Femur (tissue), 1 donor: ENCODE measurements at places on chromosomes 6 and 20.
A peak's percentile ranks its signal among the peaks of the same experiment; 100 is the strongest.

GRCh38 chr6:35728683-35729678 is 7.9 kb upstream of the ARMC12 start:
- no peak for DNase-seq

DNA sequence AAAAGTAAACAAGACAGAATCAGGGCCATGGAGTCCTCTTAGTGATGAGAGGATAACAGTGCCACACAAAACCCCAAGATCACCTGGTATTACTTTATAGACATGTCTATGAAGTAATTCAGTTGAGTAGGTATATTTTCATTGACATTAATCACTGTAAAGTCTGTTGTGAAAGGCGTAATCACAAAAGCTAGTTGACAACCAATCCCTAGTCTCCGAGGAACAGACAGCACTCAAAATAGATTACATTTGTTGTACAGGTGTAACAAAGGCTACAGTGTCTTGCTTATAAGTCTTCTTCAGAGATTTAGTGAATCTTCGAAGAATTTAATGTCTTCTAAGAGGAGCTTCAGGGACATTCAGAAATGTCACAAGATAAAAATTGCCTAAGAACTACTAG is 120.1 kb downstream of the TMEM200A start:
- no peak for DNase-seq

GRCh38 chr6:80535914-80536565 is 429.6 kb downstream of the BCKDHB start:
- no peak for DNase-seq

- no peak for DNase-seq
These were observed 28.0 kb downstream of the KIF6 start for GRCh38 chr6:39696986-39697788.

DNA sequence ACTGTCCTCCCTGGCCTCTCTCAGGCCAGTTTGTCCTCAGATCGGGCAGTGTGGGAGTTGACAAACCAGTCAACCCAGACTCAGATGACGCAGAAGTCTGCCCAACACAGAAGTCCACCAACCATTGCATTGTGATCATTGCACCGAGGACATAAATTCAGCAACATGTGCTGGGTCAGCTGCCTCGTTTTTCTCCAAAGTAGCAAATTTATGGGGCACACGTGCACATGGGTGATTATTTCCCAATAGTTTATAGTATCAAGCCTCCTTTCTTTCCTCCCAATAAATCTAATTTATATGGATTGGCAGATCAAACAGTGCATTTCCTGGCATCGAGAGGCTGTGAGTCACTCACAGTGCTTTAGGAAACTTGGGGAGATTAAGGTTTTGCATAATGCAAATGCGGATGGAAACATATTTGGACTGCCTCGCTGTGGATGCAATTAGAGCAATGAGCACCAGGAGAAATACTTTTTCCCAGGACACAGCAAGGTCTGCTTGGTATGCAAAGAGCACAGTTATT is 413.7 kb upstream of the SULF2 start:
- DNase-seq, result peak; percentile 55

- peak; percentile 84 for DNase-seq
These were observed 62.6 kb downstream of the FAM50B start for GRCh38 chr6:3911614-3912336.

- no peak for DNase-seq
These were observed 2.5 kb upstream of the NAA20 start for GRCh38 chr20:20014659-20015058.

GRCh38 chr6:8513174-8513573 is 77.8 kb upstream of the SLC35B3 start:
- no peak for DNase-seq

DNA sequence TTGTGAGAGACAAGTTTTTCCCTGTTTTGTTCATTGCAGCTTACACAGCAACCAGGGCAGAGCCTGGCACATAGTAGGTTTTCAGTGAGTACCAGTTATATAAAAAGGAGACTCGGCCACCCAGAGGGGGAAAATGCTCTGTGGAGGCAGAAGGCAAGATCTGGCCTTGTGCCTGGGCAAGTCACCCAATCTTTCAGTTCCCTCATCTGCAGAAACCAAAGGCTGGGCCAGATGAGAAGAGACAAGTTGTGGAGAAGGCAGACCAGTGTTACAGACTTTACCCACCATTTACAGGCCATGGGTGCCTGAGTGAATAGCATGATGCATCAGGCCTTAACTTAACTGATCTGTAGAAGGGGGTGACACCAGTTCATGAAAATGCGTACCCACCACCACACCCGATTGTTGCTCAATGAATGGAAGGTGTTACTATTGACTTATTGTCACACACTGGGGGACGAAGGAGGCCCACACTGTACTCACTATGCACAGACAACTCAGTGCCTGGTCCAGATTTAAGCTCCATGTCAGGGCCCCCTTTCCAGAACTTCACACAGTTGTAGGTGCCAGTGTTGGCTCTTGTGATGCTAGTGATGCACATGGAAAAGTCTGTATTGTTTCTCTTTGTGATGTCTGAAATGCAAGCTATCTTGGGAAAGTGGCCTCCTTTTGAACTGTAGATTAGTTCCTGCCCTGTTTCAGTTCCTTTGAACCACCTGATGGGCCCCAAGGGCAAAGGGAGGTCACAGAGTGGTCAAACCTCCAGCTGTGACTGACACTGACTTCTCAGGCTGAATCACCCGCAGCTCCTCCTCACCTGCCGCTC is 64.3 kb upstream of the SIRPG start:
- DNase-seq, result no peak

- no peak for DNase-seq
These were observed 26.7 kb downstream of the RALGAPB start for GRCh38 chr20:38499366-38499765.

GRCh38 chr6:2353412-2354137 is 108.2 kb upstream of the GMDS start:
- peak; percentile 84 for DNase-seq

- no peak for DNase-seq
These were observed 32.3 kb downstream of the GMDS start for GRCh38 chr6:2213086-2213485.

DNA sequence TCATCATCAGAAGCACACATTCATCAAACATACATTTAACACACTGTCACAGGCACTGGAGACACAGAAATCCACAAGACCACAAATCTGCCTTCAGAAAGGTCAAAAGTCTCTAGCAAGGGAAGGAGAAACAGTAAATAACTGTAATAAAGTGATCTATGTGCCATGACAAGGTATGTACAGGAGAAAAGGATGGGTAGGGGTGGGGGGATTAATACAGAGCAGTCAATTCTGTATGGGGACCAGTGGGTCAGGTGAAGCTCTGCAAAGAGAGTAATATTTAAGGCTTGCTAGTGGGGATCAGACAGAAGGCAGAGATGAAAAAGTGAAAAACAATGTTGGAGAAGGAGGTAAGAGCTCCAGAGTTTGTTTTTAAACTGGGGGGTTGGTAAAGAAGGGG is 32.6 kb downstream of the ELOVL5 start:
- DNase-seq, result no peak

DNA sequence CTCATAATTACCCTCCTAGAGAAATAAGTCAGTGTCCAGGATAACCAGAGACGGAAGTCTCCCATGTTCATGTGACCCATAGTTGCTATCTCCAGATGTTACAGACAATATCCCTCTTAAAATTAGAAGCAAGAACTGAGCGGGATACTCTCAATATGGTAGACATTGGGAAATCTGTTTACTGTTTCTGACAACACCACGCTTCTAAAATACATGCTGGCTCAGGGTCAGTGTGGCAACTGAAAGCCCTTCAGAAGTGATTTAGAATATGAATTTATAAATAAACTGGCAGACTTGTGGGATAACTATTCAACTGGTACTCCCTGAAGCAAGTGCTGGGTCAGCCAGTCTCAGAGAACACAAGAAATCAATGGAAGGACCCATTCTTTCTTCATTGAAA is 108.6 kb downstream of the TASP1 start:
- no peak for DNase-seq

DNA sequence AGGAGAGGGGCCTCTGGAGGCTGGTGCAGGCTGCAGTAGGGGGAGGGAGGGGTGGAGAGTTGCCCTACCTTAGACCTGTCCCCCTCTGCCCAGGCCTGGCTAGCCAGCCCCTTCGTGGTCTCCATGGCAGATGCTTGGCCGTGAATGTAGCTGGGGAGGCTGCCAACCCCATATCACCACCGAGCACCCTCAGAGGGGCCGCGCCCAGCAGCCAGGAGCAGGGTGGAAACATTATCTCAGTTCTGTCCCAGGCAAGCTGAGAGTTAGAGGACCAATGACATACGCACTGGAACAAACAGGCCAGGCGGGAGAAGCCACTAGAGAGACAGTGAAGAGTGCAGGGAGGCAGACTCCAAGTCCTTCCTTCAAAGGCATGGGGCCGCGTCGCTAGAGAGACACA is 66.5 kb downstream of the LRFN2 start:
- DNase-seq, result no peak

DNA sequence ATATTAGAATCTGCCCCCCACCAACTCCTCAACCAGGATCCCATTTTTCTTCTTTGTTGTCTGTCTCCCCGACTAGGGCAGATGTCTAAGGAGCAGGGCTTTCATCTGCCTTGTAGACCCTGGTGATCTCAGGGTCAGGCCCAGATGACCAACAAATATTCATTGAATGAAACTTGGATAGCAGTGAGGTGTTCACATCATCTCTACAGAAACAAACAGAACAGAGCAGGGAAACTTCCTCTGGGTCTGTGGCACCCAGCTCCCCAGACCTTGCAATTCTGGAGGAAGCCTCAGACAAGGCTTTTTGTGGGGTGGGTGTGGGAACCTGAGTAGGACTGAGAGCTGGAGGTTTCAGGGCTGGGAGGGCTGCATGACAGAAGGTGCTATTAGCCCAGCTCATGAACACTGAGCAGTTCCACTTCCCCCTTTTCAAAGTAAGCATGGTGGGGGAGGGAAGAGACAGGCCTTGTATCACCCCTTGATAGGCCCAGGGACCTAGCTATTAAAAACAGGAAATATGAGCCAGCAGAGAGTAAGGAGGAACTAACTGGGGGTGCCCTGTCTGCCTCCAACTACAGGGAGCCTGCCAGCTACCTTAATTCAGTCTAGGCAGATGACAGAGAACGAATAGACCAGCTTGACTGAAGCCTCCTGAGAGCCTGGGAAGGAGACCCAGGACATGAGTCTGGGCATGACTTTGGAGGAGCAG is 37.3 kb upstream of the TOP1 start:
- DNase-seq, result peak; percentile 48

DNA sequence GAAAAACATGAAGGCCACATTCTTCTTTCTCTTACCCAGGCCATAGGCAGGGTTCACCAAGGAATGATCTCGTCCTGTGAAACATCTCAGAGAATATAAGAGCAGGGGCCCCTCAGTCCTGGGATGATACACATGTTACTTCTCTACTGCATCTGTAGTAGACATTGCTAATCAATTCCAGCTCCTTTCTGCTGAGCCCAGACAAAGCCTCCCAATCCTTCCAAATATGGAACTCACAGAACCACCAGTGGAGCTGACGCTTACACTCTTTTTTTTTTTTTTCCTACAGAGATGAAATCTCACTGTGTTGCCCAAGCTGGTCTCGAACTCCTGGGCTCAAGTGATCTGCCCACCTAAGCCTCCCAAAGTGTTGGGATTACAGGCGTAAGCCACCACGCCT is 9.1 kb downstream of the SNTA1 start:
- DNase-seq, result no peak

- no peak for DNase-seq
These were observed 5.9 kb downstream of the PCED1A start for GRCh38 chr20:2834401-2835110.

DNA sequence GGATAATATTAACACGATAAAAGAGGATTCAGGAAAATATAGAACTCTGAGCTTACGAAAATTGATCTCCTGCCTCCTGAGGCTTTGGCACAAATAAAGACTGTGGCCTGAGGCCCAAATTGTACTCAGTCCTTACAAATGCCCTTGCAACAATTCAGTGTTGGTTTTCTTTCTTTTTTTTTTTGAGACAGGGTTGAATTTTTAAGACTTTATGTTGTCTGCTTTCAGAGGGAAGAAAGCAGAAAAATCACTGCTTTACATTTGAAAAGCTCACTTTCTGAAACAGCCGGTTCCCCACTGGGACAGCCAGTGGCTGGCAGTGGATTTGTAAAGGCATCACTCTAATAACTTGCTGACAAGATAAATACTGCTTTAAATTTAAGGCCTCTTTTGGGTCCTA is 290.5 kb downstream of the SLC35F1 start:
- no peak for DNase-seq

GRCh38 chr6:63806573-63806913 is 170.9 kb downstream of the PHF3 start:
- DNase-seq, result no peak
